GM12878 (cell line): ENCODE measurements at places on chromosomes 2 and 18. TPM values are rescaled to one million over a fixed set of nuclear protein-coding genes. Genes with fewer than 3 reads are reported as not detected.

- no peak for DNase-seq
These were observed 117.7 kb downstream of the ZNF516 start for GRCh38 chr18:76377359-76377756.

- DNase-seq = no peak
These were observed 10.8 kb downstream of the OXER1 start for GRCh38 chr2:42752816-42753813.

TMEM17 gene
- 0.87 and 0.93 TPM in 2 replicates for total RNA-seq

DNA sequence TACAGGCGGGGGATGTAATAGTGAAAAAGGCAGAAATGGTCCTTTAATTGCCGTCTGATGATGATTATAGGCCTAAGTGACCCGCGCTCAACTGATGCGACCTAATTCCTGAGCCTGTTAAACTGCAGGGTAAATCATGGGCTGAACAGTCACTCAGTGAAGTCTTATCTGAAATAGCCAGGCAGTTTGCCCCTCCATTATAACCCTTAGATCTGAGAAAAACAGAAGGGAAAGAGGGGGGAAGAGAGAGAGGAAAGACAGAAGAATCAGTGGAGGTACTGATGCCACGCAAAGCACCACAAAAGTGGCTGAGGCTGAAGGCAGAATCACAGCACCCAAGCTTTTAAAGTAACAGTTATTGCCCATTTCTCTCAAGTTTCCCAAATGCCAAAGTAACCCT, 73.1 kb upstream of the DNMT3A start:
- no peak for DNase-seq

GRCh38 chr2:195967336-195967735, 101.3 kb downstream of the DNAH7 start:
- DNase-seq = no peak

DNA sequence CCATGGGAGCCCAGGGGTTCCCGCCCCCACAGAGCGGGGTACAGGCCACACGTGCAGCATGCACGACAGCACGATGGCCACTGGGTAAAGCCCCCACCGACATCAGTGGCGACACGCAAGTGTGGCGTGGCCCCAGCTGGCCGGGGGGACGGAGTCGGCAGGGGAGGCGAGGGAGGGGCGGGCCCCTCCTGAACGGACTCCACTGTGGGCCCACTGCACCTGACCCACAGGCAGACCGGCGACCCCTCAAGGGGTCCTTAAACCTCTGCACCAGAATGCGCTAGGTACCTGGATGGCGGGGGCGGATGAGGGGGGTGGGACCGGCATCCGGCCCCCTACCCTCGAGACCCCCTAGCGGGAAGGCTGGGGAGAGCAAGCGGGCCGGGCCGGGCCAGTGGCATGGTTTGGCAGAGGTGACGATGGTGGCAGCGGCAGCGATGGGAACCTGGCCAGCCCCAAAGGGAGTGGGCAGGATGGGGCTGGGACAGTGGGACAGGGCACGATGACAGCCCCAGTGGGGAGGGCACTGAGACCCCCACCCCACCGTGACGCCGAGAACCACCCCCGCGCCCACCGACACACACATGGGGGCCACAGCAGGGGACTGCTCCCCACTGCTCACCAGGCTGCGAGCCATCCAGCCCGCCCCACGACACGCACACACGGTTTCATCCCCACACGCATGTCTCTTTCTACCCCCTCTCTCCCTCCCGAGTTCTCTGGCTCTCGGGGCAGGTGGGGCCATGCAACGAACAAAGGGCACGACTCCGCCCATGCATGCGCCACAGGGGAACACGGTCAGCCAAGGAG, 91.9 kb upstream of the ANKRD30BL start:
- DNase-seq = no peak

- no peak for DNase-seq
These were observed 58.9 kb upstream of the STON1 start for GRCh38 chr2:48471048-48471474.

GRCh38 chr18:28831476-28831875, 654.5 kb upstream of the CDH2 start:
- no peak for DNase-seq

GLS gene
- 121 and 129 TPM in 2 replicates for total RNA-seq

- no peak for DNase-seq
These were observed 175.6 kb upstream of the RAB6C start for GRCh38 chr2:129803871-129804270.

DNA sequence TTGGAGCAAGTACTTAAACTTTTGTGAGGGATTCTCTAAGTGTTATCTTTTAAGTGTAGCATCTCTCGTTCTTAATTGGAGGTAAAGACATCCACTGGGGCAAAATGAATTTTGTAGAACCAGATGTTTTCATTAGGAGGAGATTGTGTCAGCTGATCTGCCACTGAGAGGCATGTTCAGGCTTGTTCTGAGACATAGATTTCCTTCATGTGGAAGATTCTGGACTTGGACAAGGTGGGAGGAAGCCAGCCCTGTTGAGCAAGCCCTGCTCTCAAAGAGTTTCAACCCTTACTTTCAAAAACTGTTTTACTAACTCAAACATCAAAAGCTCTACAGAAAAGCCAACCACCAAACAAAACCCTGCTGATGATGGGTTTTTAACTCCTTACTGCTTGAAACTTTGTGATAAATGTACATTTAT, 6.5 kb downstream of the MAP4K4 start:
- DNase-seq = no peak

CIB4 gene
- not detected in 2 replicates for total RNA-seq

DNA sequence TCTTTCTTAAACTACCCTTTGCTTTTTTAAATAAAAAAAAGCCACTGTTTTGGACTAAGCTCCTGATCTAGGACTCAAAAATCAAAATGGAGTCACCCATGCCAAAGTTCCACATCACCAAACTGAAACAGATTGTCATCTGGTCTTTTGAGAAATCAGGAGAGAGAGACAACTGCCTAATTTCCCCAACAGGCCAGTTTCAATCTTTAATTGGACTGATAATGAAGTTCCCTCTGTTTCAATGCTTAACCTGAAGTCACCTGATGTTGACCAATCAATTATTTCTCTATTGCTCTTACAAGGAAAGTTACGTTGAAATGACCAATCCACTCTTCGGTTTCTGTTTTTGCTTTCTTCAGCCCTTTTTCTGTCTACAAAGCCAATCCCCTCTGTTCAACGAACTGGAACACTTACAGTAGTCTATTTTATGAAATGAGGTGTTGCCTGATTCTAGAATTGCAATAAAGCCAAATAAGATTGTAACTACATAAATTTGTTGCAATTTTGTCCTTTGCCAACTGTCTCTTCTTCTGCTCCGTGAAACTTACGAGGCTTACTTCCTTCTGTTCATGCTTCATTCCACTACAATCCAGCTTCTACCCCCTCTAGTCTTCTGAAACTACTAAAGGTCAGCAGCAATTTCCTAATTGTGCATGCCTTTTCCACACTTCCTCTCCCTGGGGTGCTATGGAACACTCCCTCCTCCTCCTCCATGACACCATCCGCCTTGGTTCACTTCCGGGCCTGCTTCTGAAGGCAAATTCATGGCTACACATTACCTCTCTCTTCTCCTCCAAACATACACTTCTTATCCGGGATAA, 95.2 kb upstream of the CD302 start:
- DNase-seq = no peak

SEMA4C gene
- 21.6 and 26.1 TPM in 2 replicates for total RNA-seq

THOC1 gene
- total RNA-seq = 28.4 and 32.8 TPM in 2 replicates

DNA sequence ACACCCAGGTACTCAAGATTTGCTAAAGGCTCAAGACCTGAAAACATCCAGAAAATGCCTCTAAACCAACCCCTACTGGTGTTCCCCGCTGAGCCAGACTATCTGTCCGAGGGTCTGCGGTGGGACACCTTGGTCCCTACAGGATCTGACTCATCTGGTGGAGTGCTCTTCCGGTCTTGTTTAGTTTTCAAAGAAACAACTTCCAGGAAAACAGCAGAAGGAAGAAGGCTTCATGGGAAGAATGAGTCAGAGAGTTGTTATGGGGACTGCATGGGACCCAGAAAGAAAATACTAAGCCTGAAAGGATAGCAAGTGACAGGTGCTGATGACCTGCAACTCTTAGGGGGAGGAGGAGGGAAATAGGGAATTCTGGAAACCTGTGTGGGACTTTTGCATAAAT, 41.3 kb downstream of the ZFP36L2 start:
- DNase-seq = no peak

KYNU gene
- total RNA-seq = 36.8 and 38.6 TPM in 2 replicates

CCDC150 gene
- total RNA-seq = 19.1 and 20.7 TPM in 2 replicates

DNA sequence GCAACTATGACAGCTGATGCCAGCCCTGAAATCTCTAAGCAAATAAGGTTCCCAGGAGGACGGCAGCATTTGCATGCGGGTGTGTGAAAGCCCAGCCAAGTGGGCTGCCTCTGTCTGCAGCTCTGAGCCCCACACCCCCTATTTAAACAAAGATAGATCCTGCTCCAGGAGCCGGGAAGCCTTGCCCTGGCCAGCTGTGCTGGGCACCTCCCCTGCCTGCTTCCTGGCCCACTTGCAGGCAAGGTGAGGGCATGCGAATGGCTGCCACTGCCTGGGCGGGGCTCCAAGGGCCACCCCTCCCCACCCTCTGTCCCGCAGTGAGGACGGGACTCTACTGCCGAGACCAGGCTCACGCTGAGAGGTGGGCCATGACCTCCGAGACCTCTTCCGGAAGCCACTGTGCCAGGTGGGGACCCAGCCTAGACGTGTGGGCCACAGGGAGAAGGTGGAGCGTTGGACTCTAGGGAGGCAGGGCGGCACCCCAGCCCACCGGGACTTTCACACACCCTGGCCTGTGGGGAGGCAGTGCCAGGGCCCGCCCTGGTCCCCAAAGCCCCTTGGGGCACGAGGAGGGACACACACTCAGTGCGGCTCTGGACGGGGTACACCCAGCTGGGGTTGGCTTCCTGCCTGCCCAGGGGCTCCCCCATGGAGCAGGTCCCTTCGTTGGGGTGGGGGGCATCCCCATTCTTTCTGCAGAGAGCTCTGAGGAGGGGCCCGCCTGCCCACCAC, at the start of gene ANO7:
ANO7 (plus strand) TSS at position 317 of the 732 bp plus-strand sequence. CDS start 1,387 bp downstream, outside the sequence.
- no peak for DNase-seq

- DNase-seq = peak; percentile 94
These were observed 114.0 kb downstream of the FAM210A start for GRCh38 chr18:13612196-13612997.

GRCh38 chr2:11319939-11320338, 24.5 kb downstream of the ROCK2 start:
- DNase-seq = no peak

DNA sequence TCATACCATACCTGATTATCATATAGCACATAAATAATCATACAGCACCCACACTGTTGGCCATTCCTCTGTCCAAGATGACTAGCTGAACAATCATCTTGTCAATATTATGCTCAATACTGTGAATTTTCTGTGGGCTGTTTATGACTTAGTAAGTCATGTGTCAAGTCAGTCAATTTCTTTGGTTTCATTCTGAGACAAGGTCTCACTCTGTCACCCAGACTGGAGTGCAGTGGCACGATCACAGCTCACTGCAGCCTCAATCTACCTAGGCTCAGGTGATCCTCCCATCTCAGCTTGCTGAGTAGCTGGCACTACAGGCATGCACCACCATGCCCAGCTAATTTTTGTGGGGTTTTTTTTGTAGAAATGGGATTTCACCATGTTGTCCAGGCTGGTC, 5.7 kb downstream of the MCM6 start:
- DNase-seq = no peak

TRIM43 gene
- not detected in 2 replicates for total RNA-seq

DNA sequence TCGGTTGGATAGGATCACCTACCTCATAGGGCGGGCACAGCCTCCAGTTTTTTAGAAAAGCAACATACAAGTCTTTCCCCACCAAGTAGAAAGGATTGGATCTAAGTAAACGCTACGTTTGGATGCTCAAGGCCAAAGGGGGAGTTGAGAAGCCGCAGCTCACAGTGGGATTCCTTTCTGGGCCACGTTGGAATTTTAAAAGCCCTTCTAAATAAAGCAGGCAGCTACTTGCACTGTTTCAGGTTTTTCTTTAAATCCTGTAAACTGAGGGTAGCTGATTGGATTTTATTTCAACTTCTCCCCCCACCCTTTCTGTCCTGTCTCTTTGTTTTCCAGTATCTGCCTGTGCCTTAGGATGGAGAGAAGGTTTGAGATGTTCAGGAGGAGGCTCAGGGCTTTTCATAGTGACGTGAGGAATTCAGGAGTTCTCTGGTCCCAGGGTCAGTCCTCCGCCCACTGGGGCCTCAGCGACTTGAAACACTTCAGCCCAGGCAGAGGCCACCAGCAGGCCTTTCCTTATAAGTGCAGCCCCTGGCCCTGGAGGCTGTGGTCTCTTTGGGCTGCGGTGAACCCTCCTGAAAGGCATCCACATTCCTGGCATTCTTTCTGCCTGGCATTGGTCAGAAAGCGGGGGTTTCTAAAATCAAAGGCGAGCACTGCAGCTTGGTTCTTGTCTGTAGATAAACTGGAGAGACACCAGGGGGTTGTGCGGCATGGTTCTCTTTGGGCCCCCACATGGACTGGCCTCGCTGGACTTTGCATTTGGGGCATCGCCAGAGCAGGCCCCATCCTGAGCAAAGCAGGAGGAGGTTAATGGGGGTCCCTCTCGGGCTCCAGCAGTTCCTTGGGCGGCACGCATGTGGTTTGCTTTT, 44.5 kb downstream of the SH3BP4 start:
- no peak for DNase-seq

- DNase-seq = no peak
These were observed 76.5 kb downstream of the SFXN5 start for GRCh38 chr2:72994991-72995380.

DNA sequence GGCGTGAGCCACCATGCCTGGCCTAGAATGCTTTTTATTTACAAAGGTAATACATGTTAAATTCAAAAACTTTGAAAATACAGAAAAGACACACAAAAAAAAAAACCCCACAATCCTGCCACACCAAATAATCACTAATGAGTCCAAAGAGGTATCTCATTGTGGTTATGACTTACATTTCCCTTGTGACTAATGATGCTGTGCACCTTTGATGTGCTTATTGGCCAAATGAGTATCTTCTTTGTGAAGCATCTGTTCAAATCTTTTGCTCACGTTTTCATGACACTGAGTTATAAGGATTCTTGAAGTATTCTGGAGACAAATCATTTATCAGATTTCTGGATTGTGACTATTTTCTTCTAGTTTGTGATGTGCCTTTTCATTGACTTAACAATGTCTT, 6.4 kb upstream of the NLRC4 start:
- DNase-seq = no peak

CASP8 gene
- total RNA-seq = 34.6 and 36.8 TPM in 2 replicates

MAT2A gene
- total RNA-seq = 255 and 286 TPM in 2 replicates

DNA sequence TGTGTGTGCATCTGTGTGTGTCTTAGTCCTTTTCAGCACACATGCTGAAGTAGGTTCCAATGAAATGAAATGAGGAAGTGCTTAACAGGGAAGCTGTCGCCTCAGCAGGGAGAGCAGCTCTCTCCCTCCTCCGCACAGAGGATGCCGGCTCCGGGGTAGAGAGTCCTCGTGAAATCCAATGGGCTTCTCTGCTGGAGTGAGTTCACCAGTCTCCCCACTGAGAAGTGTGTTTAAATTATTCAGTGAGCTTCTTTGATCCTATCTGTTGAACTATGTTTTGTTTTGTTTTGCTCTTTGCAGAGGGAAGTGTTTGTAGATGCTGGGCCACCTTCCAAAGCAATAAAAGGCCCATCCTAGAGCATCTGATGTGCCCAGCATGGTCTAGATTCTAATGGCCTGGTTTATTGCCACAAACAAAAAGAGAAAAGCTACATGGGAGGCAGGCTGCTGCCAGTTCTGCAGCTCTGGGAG, 6.7 kb downstream of the PPP1R7 start:
- no peak for DNase-seq

GRCh38 chr2:129870685-129871241, 108.7 kb upstream of the RAB6C start:
- no peak for DNase-seq

RAX gene
- not detected in 2 replicates for total RNA-seq

RTP5 gene
- total RNA-seq = not detected in 2 replicates
